Globus pallidus (tissue), 1 donor: ENCODE measurements at places on chromosomes 1 and 21.

- DNase-seq: no peak
Measured at GRCh38 chr1:207328908-207329440, 7.5 kb downstream of the CD55 start.

- no peak for DNase-seq
Measured at GRCh38 chr1:93766451-93766850, 84.8 kb upstream of the BCAR3 start.

DNA sequence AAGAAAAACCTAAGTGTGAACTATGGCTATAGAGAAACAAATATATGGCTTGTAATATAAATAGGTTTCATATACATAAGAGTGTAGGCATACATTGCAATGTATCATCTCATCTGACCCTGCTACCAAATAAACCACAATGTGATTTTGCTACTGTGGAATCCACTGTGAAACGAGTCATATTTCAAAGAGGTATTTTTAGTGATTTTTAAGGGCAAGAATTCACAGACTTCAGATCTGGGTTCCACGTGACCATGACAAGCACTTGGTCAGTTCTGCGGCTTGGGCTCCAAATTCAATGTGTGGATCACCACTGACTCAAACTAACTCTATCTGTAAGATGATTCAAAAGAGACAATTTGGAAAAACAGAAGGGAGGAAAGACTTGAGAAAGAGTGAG, 147.0 kb upstream of the ERG start:
- no peak for DNase-seq

DNA sequence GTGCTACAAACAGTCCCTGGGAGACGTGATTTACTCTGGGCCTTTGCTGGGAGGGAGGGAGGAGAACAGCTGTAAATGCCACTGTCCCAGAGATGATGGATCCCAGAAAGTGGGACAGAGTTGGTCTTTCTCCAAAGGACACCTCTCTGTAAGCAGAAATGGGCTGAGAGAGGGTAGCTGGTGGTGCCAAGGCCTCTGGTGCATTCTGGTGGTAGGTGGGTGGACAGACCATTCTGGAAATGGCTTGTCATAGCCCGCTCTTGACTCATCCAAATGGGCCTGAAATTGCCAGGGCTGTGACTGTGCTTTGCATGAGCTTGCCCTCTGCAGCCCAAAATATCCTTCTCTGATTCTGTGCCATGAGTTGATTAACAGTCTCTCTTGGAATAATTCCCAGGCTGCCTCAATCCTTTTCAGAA, 36.1 kb downstream of the CCDC185 start:
- peak; percentile 5 for DNase-seq

GRCh38 chr1:173002891-173003838, 47.6 kb downstream of the TNFSF18 start:
- no peak for DNase-seq

DNA sequence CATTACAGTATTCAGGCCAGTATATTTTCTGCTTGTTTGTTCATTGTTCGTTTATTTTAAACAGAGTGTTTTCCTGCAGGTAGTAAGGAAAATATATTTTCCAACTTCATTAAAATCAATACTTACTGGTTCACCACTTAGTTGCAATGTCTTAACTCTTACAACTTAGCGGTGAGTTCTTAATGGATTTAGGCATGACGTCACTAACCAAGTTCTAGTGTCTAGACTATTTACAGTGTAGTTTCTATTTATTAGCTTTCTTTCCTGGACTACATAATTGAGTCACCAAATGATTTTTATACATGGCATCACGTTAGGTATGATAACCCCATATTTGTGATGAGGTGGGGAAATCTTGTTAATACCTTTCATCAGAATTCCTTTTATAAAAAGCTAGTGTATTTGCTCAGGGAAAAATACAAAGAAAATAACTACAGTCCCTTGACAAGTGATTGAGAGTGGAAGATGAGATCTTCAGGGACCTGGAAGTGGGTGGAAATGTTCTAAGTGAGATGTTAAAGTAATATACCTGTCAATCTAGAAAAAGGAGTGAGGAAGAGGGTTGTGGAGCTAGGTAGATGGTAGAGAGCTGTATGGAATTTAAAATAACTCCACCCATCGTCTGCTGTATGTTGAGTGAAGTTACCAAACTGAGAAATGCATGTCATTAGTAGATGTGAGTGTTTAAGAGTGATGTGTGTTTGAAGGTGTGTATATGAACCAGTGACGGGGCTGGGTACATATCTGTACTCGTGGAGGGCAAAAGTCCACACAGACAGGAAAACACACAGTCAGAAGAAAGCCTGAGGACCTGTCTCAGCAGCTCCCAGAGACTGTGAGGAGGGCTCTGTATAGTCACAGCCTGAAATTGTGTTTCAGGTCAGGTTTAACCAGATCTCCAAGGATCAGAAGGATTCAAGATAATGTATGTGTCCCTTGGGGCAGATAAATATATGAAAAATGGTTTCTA, 197.6 kb upstream of the ADAMTS5 start:
- no peak for DNase-seq

DNA sequence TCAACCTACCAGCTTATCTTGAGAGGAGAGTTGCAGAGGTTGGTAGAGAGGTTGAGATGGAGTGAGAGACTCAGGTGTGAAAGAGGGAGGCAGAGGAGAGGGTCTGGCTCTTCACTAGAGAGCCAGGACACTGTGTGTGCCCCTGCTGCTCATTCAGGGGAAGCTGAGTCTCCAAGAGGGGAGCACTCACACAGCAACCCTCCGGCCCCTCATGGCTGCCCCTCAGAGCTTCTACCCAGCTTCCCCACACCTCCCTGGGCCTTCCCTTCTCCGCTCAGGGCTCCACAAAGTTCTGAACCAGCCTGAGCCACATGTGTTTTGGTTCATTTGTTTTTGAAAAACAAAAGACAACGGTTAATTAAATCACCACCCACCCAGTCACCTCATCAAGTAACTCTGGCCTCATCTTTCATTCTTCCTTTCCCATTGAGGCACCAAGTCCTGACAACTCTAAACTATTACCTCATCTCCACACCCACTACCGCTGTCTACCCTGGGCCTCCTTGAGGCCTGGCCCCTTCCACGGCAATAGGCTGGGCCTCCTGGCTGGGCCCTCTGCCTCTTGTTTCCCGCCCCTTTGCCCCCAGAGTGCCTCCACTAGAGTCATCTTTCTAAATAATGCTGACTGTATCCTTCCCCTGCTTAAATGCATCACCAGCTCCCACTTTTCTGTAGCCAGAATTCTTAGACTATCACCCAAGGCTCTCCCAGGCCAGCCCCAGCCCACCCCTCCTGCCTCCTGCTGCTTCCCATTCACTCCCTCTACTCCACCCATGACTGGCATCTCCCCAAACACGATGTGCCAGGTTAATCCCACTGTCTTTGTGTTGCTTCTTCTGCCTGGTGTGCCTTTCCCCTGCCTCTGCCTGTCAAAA, 33.0 kb downstream of the TNNT2 start:
- DNase-seq: no peak

DNA sequence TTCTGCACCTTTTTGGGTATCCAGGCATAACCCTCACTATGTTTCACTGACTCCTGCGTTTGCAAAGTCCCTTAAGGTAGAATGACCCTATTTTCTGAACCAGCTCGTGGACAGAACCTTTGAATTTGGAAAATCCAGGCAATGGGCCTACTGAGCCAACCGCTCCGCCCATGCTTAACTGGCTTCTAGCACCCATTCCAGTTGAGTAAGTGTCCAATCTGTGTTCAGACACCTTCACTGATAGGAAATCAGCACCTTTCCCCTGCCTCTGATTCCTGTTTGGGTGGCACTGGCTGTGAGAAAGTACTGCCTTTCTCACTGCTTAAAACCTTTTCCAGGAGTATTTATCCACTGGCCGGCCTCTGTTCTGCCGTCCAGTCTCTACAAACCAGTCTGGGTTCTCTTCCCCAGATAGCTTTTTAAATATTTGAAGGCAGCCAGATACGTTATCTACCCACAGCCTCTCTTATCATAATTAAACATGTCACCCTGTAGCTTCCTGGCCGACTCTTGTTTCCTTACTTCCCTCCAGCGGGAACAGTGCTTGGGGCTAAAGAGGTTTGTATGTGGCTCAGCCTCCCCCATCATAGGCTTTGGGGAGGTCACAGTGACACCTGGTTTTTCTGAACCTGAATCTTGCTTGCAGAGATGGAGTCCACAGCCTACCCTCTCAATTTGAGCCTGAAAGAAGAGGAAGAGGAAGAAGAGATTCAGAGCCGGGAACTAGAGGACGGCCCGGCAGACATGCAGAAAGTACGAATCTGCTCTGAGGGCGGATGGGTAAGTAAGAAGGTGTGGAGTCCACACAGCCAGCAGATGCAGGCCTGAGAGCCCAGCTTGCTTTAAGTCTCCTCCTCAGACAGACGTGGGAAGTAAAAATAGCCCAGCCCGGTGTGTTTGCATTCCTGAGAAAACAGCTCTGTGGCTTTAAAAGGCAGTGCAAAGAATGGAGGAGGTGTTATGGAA, 1.3 kb downstream of the POGK start:
- DNase-seq: no peak

DNA sequence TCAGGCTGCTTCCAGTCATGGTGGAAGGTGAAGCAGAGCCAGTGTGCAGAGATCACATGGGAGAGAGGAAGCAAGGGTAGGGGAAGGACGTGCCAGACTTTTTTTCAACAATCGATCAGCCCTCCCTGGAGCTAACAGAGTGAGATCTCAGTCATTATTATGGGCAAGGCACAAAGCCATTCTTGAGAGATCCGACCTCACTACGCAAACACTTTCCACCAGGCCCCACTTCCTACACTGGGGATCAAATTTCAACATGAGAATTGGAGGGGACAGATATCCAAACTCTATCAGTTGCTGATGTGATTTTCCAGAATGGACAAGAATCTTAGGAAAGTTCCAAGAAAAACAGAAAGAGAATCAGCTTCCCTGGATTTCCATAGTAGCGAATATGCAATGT, 60.5 kb downstream of the BACE2 start:
- no peak for DNase-seq

GRCh38 chr21:31801551-31802219, 69.8 kb upstream of the SCAF4 start:
- no peak for DNase-seq

GRCh38 chr1:234175363-234175762, 197.9 kb upstream of the COA6 start:
- DNase-seq: no peak

DNA sequence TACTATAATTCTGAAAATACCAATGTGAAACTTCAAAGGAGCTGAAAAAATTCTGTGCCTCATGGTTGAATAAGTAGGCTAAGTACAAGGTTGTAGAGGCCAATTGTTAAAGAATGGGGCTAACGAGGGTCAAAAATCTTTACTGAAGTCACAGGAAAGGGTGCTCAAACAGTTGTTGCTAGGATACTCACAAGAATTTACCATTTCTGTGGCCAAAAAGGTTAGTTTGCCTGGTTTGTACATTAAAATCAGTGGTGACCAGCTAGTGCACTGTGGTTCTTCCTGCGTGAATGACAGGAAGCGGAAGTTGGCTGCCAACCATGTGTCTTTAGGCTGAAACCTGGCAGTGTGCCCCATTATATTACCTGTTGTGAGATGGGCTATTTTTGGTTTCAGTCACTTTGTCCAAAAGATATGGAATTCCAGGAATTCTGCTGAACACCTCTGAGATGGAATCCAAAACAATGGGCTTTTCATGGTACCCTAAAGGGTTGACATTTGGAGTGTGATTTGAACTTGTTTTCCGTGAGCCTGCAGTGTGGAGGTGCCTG, 13.5 kb downstream of the MAP3K21 start:
- DNase-seq: no peak

DNA sequence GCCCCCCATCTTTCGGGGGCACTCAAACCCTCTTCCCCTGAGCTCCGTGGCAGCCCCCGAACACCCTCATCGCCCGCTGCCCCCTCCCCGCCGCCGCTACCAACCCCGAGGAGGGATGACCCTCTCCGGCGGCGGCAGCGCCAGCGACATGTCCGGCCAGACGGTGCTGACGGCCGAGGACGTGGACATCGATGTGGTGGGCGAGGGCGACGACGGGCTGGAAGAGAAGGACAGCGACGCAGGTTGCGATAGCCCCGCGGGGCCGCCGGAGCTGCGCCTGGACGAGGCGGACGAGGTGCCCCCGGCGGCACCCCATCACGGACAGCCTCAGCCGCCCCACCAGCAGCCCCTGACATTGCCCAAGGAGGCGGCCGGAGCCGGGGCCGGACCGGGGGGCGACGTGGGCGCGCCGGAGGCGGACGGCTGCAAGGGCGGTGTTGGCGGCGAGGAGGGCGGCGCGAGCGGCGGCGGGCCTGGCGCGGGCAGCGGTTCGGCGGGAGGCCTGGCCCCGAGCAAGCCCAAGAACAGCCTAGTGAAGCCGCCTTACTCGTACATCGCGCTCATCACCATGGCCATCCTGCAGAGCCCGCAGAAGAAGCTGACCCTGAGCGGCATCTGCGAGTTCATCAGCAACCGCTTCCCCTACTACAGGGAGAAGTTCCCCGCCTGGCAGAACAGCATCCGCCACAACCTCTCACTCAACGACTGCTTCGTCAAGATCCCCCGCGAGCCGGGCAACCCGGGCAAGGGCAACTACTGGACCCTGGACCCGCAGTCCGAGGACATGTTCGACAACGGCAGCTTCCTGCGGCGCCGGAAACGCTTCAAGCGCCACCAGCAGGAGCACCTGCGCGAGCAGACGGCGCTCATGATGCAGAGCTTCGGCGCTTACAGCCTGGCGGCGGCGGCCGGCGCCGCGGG, 837 bp downstream of the FOXD3 start:
- DNase-seq: no peak

DNA sequence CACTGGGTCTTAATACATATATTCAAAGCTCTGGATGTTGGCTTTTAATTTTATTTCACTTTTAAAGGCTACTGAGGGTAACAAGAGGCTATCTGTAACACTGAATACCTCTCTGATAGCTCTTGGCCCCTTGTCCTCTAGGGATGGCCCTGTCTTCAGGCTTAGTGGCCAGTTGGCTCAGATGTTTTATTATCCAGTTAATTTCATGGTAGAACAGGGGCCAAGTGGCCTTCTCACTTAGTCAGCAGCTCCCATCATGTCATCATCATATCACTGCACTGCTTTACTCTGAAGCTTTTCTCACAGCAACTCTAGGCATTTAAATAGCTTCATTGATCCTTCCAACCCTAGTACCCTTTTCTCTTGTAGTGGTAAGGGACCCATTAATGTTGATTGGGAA, 40.2 kb upstream of the MACF1 start:
- no peak for DNase-seq

DNA sequence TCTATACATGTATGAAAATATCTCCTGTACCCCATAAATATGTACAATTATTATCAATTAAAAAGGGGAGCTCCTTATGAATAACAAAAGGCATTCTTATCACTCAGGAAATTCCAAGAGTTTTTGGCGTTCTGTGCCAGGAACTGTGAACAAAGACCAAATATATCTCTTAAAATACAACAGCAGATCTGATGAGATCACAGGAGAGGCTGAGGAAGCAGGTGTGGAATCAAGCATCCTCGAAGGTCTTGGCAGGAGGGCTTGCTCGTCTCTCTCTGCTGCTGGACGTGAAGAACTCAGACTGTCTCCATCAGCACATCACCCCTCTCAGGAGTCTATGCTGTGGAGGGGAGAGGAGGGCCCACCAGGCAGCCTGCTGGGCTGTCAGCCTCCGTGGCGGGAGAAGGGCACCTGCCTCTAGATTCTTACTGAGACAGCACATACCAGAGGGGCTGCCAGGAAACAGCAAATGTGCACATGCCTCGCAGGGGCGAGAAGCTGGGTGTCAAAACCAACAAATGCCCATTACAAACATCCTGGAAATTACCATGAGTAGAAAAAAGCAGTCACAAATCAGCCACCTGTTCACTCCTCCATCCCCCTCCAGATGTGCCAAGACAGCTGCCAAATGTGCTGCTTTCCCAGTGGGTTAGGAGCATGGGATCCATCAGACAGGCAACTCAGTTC, 30.8 kb upstream of the FAM89A start:
- no peak for DNase-seq
